ENCODE measurements at places on chromosomes 5 and 9.

- no peak for DNase-seq
These were observed at the start of gene LCN2 for GRCh38 chr9:128149001-128149701. TSS of gene LCN2 (plus strand) at chr9:128149453. CDS start at chr9:128149526, 73 bp downstream.

DNA sequence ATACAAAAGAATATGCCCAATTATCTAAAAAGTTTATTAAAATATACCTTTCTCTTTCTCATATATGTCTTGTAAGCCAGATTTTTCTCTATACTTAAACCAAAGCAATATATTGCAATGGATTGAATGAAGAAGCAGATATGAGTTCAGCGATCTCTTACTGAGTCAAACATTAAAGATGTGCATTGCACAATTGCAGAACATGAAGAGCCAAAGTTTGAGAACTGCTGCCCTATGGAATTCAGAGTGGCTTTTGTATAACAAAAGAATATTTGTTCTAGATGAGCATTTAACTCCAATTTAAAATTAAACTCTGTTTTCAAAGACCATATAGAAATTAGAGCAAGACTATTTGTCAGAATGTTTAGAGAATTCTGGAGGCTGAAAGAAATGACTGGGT lies 519.0 kb upstream of the DAB2 start:
- no peak for DNase-seq

- no peak for DNase-seq
These were observed 58.6 kb upstream of the RANBP3L start for GRCh38 chr5:36360307-36360706.

DNA sequence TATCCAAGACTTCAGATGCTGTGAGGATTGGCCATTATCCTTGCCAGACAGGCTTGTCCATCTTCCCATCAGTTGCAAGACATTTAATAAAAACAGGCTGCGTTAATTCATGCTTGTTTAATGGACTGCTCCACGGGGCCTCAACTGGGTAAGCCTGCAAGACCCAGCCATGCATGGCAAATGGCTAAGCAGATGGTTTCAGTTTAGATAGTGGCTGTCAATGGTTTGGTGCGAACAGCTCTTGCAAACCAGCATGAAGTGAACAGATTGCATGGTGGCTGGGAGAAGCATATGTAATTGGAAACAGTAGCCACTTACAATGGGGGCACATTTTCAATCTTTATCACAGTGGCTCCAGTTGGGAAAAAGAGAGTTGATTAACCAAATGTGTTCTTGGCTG lies 628.2 kb upstream of the KLF4 start:
- no peak for DNase-seq

DNA sequence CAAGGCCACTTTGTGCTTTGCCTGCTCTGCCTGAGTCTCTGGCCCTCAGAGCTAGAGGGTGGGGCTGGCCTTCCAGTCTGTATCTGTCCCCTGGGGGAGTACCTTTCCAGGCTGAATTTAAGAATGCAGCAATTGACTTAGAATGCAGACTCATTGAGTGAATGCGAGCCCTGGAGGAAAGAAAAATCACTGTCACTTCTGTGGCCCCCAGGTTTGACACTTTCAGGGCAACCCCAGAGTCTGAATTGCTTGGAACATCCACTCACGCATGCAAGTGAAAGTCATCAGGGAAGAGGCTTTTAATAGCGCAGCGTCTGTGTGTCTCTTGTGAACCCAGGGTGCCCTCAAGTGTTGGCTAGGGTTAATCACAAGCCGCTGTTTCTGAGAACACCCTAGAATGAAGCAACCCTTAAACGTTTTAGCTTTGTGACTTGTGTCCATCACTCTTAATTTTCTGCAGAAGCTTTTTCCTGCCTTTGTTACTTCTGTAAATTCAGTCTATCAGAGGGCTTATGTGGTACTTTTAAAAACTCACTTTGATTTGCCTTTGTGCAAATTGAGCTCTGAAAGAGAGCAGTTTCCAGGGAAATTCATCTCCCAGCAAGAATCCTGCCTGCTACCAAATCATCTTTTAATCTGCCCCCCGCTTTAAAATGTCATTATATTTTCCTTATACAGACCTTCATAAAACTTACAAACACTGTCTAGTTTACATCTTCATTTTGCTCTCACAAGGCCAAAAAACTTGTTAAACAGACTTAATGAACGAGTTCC lies 146.8 kb upstream of the IQGAP2 start:
- DNase-seq: peak; percentile 24

- peak; percentile 72 for DNase-seq
These were observed 23.8 kb downstream of the SHC3 start for GRCh38 chr9:89154651-89155336.

DNA sequence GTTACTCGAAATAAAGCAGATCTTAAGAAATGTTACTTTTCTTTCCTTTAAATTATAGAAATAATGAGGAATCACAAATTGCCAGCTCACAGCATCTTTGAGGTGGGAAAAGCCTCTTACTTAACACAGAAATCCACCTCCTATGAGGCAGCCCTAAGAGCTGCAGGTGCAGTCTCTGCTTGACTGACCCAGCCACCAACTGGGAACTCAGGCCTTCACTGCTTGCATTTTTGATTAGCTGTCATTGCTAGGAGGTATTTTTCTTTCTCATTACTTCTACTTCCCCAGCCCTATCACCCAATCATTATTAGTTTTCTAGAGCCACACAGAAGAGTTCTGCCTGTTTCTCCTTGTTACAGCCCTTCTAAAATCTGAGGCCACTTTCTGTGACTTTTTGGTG lies 416.5 kb upstream of the KLF4 start:
- DNase-seq: no peak

DNA sequence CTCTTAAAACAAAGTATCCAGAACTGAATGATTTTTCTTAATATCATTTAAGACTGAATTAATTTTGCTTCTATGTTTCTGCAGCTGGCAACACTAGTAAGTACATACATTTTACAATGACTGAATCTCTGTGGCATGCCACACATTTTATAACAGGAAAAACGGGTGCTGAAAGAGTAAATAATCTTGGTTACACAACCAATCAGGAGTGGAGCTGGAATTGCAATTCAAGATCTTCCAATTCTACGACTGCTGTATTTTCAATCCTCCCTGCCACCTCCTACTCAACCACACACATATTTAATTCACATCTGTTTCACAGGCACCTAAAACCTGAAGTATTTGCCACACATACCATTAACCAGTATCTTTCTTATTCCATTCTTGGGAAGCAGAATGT lies 52.7 kb upstream of the NR5A1 start:
- DNase-seq: no peak

DNA sequence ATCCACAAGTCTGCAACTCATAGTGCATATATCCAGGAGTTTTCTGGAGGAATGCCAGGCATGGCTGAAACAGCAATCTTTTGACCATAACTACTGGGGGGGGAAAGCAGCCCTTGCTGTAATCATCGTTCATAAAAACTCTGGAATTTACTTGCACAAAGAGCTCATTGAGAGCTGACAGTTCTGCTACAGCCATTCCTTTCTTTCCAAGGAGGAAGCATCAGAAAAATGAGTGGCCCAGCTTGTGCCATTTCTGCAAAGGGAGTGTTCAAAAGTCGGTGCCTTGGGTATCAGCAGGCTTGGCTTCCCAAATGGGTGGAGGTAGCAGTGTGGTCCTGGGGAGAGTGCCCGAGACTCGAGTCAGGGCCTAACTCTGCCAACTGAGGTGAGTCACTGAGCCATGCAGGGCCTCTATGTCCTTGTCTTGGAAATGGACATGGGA lies 101.5 kb downstream of the GCNT1 start:
- DNase-seq: peak; percentile 72

GRCh38 chr5:153476767-153477166 lies 13.7 kb upstream of the GRIA1 start:
- peak; percentile 56 for DNase-seq

- DNase-seq: no peak
These were observed 7.4 kb upstream of the CDC42SE2 start for GRCh38 chr5:131256507-131256823.

DNA sequence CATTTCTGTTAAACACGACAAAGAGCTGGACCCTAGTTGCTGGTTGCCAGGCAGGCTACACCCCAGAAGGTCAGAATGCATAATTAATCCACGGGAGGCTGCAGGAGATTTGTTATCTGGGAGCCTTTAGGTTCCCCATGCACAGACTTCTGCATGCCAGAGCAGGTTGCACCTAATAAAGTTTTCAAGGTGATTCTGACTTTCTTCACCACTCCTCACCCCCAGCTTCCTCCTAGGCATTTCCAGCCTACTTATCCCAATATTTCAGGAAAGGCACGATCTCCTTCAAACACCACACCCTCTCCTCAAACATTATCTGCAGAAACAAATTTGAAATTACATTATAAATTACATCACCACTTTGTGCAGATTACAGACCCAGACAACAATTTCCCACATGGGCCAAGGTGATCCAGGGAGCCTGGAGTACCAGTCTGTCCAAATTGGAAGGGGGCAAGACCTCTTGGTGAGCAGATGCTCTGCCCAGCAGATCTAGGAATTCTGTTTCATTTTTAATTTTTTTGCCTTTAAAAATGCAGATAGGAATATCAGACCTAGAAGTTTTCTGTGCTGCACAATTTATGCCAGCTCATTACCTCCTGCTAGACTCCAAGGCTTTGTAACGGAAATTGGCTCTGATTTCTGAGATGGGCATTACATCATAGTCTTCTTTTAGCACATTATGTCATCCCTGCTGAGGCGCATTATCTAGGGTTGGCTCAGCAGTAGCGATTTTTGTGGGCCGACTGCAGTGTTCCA lies 363.4 kb upstream of the SLC30A5 start:
- peak; percentile 74 for DNase-seq

DNA sequence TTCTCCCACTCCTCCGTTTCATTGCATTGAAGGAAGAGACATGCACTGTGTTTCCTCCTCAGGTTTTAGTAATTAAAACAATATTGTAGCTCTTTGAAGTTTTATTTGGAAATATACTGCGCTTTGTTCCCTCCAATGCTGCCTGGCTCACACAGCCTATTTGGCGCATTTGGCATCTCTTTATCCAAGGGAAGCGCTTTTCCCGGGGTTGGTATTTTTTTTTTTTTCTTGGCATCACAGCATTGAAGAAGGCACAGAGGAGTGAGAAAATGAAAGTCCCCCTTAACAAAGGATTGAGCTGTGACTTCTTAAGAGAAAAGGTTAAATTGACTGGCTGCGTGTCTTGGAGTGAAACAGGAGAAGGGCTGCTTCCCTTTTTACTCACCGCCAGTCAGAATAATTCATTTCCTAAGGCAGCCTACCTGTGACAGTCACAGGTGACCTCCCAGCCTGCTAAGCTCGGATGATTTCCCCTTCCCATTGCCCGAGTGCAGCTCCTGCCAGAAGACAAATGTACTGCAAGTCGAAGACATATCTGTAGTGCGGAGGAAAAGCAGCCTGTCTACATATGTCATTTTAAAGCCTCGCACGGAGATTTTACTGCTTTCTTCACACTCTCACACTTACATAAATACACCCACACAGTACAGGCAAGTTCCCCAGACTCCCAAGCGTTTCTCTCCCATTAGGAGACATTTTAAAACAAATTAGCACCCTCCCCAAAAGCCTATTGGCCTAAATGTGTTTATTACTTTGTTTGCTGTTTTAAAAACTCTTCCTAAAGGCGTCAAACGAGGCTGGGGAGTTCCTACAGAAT lies 665.5 kb upstream of the ZNF608 start:
- DNase-seq: no peak

- DNase-seq: no peak
These were observed 12.5 kb upstream of the LHFPL2 start for GRCh38 chr5:78661044-78661443.
